Psoas muscle (tissue), 8 donors: ENCODE measurements at places on chromosomes 3 and 15. TPM values are rescaled to one million over a fixed set of nuclear protein-coding genes. Genes with fewer than 3 reads are reported as not detected.

PLS1 gene
- total RNA-seq, result 0.58 TPM

HCLS1 gene
- total RNA-seq, result 9.2 TPM

ETV5 gene
- total RNA-seq, result 7.2 TPM

GCNT3 gene
- total RNA-seq, result not detected

GRCh38 chr3:14285548-14285925 is 106.9 kb downstream of the LSM3 start:
- DNase-seq, result no peak

- DNase-seq, result peak; percentile 78
Observed at GRCh38 chr15:100686021-100686724, 83.8 kb downstream of the ASB7 start.

DNA sequence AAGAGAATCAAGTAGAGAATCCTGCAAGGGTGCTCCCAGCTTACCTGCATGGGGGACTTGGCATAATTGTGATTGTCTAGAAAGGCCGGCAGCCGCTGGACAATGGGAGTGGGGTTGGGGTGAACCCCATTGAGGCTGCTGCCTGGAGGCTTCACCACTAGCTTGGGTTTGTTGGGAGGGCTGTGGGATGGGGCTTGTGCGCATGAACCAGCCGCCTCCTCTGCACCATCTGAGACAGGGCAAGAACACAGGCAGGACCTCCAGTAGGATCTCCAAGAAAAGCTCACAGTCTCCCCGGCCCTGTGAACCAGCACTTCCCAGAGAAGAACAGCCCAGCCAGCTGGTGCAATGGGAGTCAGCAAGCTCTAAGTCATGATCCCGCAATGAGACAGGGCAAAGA is 39.8 kb downstream of the SEMA3G start:
- DNase-seq, result no peak

DNA sequence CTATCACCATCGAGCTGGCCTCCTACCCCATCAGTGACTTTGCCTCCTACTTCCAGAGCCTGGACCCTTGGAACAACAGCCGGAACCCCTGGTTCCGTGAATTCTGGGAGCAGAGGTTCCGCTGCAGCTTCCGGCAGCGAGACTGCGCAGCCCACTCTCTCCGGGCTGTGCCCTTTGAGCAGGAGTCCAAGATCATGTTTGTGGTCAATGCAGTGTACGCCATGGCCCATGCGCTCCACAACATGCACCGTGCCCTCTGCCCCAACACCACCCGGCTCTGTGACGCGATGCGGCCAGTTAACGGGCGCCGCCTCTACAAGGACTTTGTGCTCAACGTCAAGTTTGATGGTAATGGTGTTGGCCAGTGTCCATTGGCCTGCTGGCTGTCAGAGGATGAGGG is 6.1 kb downstream of the GRM2 start:
- no peak for DNase-seq

DNA sequence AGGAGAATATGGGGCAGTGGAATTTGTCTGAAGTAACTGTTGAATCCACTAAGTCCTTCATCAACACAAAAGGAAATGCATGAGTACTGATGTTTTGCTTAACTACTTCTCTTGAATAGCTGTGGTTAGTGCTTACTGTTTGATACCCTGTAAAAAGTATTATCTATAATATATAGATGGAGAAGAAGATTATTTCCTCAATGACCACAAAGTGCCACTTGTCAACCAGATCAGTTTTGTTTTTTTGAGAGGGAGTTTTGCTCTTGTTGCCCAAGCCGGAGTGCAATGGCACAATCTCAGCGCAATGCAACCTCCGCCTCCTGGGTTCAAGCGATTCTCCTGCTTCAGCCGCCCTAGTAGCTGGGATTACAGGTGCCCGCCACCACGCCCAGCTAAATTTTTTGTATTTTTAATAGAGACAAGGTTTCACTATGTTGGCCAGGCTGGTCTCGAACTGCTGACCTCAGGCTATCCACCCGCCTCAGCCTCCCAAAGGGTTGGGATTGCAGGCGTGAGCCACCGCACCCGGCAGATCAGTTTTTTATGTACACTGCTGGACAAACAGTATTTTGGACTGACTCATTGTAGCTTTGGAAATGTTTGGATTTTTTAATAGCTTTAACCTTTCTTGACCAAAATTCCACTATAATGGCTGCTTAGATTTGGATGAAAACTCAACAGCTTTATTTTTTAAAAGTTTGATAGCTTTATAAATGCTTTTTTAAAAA is 1.5 kb upstream of the RPLP1 start:
- no peak for DNase-seq

GRCh38 chr3:126880901-126881300 is 102.0 kb upstream of the PLXNA1 start:
- DNase-seq, result no peak

GRCh38 chr15:88049506-88049905 is 207.0 kb downstream of the NTRK3 start:
- no peak for DNase-seq

DNA sequence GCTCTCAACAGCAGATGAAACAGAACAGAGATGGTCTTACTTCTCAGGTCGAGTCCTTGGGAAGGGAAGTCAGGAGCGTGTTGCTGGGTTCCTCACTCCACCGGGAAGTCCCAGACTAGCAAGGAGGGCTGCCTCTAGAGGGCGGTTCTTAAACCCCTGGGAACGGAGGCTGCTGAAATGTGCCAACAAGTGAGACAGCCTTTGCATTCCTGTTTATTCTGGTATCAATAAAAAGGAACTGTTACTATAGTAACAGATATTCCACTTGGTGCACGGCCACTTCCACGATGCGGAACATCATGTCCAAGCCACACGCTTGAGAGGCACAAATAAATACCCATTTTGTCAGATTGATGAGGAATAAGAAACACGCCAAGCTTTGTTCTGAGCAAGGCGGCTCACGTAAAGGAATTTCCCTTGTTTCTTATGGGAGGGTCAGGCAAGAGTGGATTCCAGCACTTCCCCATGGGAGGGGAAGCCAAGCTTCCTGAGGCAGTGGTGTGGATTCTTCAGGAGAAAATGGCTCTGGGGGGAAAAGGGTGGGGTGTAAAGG is at the start of gene FAM107A:
Gene FAM107A (minus strand): TSS at position 123 of the 553 bp plus-strand sequence. CDS start 7,531 bp downstream, outside the sequence.
- peak; percentile 73 for DNase-seq
